Motor neuron (in vitro differentiated cells): ENCODE measurements at places on chromosomes 16 and 17.

GRCh38 chr17:47649972-47650524 is 329 bp downstream of the KPNB1 start:
- no peak for ATAC-seq

GRCh38 chr17:63973247-63973646 is 529 bp upstream of the SCN4A start:
- ATAC-seq = no peak

DNA sequence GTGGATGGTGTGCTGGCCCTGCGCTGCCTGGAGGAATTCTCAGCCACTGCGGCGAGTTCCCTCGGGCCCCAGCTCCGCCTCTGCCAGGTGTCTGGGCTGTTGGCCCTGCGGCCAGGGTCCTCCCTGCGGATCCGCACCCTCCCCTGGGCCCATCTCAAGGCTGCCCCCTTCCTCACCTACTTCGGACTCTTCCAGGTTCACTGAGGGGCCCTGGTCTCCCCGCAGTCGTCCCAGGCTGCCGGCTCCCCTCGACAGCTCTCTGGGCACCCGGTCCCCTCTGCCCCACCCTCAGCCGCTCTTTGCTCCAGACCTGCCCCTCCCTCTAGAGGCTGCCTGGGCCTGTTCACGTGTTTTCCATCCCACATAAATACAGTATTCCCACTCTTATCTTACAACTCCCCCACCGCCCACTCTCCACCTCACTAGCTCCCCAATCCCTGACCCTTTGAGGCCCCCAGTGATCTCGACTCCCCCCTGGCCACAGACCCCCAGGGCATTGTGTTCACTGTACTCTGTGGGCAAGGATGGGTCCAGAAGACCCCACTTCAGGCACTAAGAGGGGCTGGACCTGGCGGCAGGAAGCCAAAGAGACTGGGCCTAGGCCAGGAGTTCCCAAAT is 1.3 kb upstream of the TNFSF13 start:
- ATAC-seq = no peak

GRCh38 chr17:11506635-11507034 is 91.6 kb upstream of the DNAH9 start:
- ATAC-seq = no peak

DNA sequence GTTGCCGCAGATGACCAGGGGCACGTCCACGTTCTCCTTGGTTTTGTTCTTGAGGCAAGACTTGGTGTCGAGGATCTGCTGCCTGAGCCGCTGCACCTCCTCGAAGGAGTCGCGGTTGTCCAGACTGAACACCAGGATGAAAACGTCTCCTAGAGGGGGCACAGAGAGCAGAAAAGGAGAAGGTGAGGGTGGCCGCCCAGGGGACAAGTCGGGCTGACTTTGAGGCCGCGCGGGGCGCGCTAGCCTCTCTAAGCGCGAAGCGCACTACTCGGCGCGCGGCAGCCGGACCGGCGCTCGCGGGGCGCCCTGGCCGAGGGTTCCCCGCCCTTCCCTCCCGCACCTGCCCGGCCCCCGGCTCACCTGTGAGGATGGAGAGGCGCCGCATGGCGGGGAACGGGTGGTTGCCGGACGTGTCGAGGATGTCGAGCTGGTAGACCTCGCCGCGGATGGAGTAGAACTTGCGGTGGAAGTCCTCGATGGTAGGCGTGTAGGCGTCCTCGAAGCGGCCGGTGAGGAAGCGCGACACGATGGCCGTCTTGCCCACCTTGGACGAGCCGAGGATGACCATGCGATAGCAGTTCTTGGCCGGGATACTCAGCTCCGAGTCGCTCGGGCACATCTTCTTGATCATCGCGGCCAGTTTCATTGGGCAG is 533 bp downstream of the RASD1 start:
- no peak for ATAC-seq

DNA sequence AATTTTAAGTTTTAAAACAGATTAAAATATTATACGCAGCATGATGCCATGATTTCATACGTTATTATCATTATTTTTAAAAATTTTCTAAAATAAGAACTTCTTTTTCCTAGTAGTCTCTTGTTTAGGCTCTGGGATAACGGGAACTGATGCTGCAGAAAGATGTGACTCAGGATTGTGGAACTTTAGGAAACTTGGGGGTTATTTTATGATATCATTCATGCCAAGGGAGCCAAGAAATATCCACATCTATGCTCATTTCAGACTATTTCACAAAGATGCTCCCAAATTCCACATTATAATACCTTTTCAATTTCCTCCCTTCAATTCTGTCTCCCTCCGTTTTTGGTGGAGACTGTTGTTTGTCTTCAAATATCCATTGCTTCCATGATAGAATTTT is 236.4 kb downstream of the HS3ST3A1 start:
- ATAC-seq = no peak

DNA sequence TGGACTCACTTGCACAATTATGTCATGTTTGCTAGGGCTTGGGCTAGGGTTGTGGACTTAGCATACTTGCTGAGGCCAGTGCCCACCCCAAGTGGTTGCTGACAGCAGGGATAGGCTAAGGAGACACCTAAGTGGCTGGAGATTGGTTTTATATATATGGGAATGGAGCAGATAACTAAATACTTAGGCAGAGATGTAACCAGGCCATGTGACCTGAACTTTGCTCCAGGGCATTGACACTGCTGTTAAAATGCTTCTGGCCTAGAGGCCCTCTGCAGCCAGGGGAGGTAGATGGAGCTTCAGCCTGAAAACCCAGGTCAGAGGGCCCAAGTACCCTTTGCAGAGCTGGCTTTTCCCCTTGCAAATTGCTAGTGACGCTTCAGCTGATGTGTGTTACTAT is 1.4 kb upstream of the ITGB3 start:
- ATAC-seq = no peak

DNA sequence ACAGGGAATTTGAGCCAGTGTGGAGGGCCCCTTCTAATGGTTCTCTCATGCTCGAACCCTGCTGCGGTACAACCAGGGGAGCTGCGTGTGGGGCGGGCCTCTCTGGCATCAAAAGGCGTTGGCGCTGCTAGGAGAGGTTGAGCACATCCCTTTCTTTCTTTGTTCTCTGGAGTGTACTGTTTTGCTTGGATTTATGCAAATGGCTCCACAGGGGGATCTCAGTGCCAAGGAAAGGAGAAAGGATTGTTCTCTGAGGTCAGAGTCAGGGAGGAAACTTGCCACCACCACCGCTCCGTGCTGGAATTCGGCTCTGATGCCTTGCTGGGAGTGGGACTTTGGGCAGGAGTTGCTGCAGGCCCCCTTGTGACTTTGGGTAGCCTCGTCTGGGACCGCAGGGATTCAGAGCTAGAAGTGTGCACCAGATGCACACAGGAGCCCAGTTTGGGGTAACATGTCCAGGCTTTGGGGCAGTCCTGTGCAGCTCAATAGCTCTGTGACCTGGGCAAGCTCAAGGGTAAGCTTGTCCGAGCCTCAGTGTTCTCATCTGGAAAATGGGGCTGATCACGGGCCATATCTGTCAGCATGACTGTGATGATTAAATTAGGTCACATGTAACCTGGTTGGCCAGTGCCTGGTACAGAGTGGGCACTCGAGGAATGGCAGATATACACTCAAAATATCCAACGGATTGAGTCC is 353.0 kb upstream of the EEF2KMT start:
- ATAC-seq = peak; percentile 90

DNA sequence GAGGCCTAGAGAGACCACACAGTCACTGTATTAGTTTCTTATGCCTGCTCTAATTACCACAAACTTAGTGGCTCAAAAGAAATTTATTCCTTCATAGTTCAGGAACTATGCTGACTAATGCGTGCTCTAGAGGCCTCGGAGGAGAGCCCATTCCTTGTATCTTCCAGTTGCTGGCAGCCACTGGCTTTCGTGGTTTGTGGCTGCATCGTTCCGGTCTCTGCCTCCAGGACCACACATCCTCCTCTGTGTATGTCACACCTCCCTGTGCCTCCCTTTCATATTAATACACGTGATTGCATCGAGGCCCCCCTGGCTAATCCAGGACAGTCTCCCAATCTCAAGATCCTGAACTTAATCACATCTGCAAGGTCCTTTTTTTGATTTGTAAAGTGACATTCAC is 16.9 kb upstream of the MYLK3 start:
- ATAC-seq = no peak

- no peak for ATAC-seq
These were observed 520.4 kb downstream of the WWOX start for GRCh38 chr16:78619811-78620210.

- ATAC-seq = peak; percentile 31
These were observed 53.6 kb upstream of the SDK2 start for GRCh38 chr17:73697872-73698271.

DNA sequence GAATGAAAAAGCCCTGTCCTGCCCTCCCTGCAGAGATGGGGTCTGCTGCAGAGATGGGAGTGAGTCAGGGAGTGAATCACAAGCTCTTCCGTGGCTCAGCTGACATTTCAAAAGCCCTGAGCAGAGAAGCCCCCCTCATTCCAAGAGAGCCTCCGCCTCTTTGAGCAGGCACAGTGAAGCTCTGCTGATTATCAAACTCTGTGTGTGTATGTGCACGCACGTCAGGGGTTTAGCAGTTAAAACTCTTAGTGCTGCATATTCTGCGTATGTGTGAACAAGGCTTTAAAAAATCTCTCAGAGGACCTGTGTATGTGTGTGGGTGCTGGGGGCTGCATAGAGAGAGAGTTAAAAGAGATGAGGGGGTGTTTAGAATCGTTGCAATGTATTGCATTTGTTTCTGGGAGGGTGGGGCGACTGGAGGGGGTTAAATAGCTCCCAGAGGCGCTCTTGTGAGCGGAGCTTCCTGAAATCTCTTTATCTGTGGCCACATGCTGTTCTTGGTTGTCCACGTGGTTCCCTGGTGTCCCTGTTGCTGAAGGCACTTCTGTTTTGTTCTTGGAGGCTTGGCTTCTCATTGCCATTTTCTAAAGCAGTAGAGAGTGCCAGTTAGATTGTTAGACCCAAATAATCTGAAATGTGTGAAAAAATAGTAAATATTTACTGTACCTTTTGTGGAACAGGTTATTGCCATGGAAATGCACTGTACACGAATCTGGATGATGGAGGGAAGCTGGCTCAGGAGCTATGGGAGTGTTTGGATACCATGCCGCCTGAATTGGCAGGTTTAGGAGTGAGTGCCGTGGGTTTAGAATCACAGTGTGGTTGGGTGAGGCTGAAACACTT is 116.6 kb downstream of the PRKCB start:
- ATAC-seq = peak; percentile 96

DNA sequence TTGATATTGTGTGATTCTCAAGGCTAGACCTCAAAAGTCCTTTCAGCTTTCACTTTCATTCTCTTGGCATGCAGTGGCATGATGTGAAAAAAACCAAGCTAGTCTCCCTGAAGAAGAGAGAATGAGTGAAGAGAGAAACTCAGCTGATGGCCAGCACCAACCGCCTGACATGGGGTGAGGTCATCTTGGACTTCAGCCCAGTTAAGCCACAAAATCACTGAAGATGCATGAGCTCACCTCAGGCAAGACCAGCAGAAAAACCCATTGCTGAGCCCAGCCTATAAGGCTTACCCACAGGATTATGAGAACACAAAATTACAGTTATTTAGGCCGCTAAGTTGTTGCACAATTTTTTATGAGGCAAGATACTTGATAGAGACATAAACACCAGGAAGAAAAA is 496.5 kb downstream of the TOX3 start:
- ATAC-seq = peak; percentile 31

- no peak for ATAC-seq
These were observed 121.1 kb upstream of the HSBP1 start for GRCh38 chr16:83686726-83687125.

GRCh38 chr17:33292201-33292980 is 704 bp downstream of the ASIC2 start:
- peak; percentile 53 for ATAC-seq

- no peak for ATAC-seq
These were observed 98.5 kb downstream of the METRNL start for GRCh38 chr17:83177611-83178532.

DNA sequence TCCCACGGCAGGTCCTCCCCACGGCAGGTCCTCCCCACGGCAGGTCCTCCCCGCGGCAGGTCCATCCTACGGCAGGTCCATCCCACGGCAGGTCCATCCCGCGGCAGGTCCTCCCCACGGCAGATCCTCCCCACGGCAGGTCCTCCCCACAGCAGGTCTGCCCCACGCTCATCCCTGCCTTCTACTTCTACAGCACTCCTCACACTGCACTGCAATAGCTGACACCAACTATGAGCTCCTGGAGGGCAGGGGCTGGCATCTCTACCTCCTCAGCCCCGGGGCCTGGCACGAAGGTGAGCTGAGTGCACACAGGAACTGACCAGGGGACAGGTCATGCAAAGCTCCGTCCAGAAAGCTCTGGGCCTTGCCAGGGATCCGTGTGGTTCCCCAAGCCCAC is 45.3 kb downstream of the RPH3AL start:
- ATAC-seq = no peak

DNA sequence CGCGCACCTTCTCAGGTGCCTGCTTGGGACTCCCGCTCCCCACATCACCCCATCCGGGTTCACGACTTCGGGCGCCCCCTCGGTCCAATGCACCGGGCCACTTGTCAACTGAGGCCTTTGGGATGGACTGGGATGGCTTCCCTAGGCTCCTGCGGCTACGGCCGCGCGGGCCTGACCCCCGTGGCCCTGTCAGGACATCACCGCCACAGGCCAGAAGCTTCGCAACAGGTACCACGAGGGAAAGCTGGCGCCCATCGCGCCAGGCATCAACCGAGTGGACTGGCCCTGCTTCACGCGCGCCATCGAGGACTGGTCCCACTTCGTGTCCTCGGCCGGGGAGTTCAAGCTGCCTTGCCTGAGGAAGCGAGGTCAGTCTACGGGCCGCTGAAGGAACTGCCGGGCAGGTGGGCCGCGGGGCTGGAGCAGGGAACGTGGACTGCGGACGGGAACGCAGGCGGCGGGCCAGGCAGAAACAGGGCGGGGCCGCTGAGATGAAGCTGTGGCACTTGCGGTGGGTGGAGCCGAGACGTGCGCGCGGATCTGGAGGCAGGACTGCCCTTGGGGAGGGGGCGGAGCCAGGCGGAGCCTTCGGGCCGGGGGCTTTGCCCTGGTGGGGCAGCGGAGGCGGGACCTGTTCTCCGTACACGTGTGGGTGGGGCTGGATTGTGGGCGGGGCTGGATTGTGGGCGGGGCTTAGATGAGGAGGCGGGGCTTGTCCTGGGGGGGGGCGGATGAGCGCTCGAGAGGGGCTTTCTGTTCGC is 13.7 kb upstream of the CNGB1 start:
- peak; percentile 96 for ATAC-seq

- peak; percentile 31 for ATAC-seq
These were observed 92.1 kb upstream of the ZNF750 start for GRCh38 chr17:82931699-82932517.

DNA sequence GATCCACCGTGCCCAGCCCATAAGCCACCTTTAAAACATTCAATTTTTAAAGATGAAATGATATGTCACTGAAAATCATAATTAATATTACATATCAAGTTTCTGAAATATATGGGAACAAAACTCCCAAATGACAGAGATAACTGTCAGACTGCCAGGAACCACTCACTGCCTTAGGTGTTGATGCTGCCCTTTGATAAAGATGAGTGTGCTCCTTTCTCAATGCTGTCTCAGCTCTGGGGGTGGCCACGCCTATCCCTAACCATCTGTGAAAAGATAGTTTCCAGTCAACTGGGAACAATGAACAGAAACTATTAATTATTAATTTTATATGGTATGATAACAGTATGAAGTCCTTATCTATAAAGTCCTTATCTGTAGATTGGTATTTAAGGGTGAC is 177.7 kb downstream of the MYO1D start:
- no peak for ATAC-seq

GRCh38 chr16:58853854-58854791 is 120.0 kb upstream of the GOT2 start:
- ATAC-seq = peak; percentile 64

- ATAC-seq = no peak
These were observed 25.4 kb downstream of the CMTM3 start for GRCh38 chr16:66629856-66630255.
